ENCODE measurements at places on chromosomes 3 and 15. TPM values are rescaled to one million over a fixed set of nuclear protein-coding genes. Genes with fewer than 3 reads are reported as not detected.

The SOX14 gene
- total RNA-seq: not detected

The PDZRN3 gene
- not detected for total RNA-seq

DNA sequence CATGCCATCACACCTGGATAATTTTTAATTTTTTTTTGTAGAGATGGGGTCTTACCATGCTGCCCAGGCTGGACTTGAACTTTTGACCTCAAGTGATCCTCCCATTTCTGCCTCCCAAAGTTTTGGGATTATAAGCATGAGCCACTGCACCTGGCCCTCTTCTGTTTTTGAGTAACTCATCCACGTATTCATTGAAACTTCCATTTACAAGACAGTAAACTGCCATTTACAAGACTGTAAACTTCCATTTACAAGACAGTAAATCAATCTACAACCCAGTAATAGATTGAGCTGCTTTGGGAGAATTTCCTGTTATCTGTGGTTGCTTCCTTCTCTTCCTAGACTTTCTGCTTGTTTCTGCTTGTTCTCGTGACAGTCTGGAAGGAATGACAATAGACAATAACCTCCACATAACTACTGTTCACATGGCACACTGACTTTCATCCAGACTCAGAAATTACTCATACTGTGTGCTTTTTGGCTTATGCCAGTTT lies 114.7 kb upstream of the CCNL1 start:
- H3K27me3 ChIP-seq: no peaks in the 10 kb centered on the region
- no peaks in the 10 kb centered on the region for H3K36me3 ChIP-seq
- DNase-seq: no peak
- H3K4me3 ChIP-seq: no peak overlapping the region
- H3K4me1 ChIP-seq: no peaks in the 10 kb centered on the region

DNA sequence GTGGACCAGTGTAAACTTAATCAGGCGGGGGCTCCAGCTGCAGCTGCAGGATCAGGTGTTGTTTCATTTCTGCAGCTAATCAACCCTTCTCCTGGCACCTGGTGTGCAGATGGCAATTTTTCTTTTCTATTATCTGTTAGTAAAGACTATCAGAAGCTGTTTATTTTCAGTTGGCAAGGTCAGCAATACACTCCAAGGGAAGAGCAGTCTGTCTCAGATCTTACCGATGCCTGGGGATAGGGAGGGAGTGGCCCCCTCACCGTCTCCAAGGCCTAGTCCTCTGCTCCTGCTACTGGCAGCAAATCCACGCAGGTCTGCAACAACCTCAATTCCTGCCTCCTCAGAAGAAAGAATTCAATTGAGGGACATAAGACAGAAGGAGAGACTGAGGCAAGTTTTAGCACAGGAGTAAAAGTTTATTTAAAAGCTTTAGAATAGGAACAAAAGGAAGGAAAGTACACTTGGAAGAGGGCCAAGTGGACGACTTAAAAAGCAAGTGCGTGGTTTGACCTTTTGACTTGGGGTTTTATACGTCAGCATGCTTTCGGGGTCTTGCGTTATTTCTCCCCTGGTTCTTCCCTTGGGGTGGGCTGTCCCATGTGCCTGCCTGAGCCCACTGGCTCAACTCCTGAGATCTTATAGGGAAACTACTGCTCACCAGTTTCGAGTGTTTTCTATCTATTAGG lies 9.2 kb downstream of the CCRL2 start:
- peaks cover 1% of the 10 kb centered on the region for H3K4me1 ChIP-seq
- no peak overlapping the region for H3K4me3 ChIP-seq
- DNase-seq: no peak
- no peaks in the 10 kb centered on the region for H3K36me3 ChIP-seq
- H3K27me3 ChIP-seq: no peaks in the 10 kb centered on the region

DNA sequence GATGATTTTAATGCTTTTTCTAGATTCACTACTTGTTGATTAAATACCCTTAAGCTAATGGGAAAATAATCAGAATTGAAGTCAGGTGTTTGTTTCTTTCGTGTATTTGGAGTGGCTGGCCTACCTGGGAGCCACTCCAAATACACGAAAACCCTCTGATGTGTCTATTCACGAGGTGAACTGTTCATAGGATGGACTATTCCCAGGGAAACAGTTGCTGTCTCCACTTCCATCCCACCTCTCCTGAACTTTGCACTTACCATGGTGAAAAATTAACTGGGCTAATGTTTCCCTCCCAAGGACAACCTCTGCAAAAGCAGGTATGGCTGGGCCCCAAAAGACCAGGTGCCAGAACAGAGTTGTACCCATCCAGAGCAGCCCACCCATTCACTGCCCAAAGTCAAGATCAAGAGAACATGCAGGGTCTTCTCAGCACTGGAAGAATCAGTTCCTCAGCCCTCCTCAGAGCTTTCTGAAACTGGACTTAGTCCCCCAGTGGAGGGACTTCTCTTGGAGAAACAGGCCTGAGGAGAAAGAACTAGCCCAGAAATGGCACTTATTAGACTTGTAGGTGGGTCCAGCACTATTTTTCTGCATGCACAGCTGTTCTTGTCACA lies 2.9 kb upstream of the SMAD3 start:
- peaks cover 17% of the 10 kb centered on the region for H3K27me3 ChIP-seq
- H3K36me3 ChIP-seq: peaks cover 6% of the 10 kb centered on the region
- peaks cover 23% of the 10 kb centered on the region for H3K4me1 ChIP-seq

DNA sequence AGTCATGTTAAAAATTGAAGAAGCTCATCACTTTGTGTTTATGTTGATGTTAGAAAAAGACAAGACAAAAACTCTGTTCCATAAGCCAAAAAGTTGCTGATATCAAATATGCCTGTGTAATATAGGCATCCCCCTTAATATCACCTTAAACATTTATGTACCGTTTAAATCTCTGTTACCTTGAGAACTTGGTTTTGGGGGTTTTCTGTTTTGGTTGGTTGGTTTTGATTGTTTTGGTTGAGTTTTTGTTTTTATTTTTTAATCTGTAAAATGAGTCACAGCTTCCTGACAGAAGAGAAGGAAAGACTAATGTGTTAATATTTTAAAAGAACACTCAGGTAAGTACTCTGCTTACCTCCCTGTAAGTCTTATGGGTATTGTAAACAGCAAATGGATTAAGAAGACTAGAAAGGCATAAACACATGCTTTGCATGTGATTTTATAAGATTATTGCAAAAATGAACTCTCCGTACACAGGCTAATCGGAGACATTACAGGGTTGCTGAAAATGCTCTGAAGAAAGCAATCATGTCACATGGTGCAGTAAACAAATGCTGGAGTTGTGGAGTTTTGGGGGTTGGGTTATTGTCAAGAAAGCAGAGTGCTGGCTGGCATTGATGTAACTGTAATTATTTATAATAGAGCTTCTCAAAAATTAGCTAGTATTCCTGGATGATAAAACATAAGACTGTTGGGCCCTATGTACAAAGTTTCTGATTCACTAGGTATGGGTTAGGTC lies 69.5 kb upstream of the MBNL1 start:
- peak overlapping the region; percentile 99 for H3K27ac ChIP-seq
- peaks cover 6% of the 10 kb centered on the region for H3K36me3 ChIP-seq
- peaks cover 69% of the 10 kb centered on the region for H3K4me1 ChIP-seq
- peak overlapping the region; percentile 75 for H3K4me3 ChIP-seq
- DNase-seq: no peak
- H3K27me3 ChIP-seq: no peaks in the 10 kb centered on the region

The KIF7 gene
- 1.1 TPM for total RNA-seq

DNA sequence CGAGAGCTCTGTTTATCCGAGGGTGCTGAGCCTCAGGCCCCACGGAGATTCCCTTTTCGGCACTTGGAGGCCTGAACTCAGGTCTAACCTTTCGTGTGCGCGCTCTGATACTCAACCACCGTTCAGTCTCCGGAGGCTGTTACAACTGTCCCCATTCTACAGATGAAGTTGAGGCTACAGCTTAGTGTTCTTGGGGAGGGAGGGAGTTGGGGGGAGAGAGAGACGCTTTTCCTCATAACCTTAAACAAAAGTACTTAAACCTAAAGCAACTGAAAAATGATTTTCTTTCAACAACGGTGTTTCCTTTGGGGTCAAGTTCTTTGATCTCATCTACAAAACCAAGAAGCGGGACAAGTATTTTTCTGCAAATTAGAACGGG lies 952 bp upstream of the CHST2 start:
- peaks cover 27% of the 10 kb centered on the region for H3K4me1 ChIP-seq
- peak overlapping the region; percentile 84 for H3K4me3 ChIP-seq
- peaks cover 6% of the 10 kb centered on the region for H3K36me3 ChIP-seq
- DNase-seq: no peak
- H3K27me3 ChIP-seq: no peaks in the 10 kb centered on the region

DNA sequence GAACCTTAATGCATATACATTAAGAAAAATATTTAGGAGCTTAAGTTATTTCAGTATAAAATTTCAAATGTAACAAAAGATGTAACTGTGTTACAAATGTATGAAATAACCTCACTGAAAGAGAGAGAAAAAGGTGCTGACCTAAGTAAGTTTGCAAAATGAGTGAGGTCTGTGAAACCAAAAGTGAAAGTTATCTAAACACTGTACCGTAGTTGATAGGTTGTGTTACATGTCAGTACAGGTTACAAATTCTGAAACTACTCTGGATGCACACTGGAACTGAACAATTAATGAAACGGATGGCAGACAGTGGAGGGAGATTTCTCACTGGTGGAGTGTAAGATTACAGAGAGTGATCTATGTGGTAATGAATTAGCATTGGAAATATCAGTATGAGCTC lies 420.7 kb downstream of the ZNF385D start:
- no peak for DNase-seq
- no peak overlapping the region for H3K4me3 ChIP-seq
- no peak overlapping the region for H3K27ac ChIP-seq
- H3K27me3 ChIP-seq: no peaks in the 10 kb centered on the region

- no peak overlapping the region for H3K27ac ChIP-seq
- no peak overlapping the region for H3K4me3 ChIP-seq
- H3K4me1 ChIP-seq: no peaks in the 10 kb centered on the region
- DNase-seq: no peak
- no peaks in the 10 kb centered on the region for H3K27me3 ChIP-seq
- H3K36me3 ChIP-seq: no peaks in the 10 kb centered on the region
Observed at GRCh38 chr15:95600884-95601283, 729.6 kb upstream of the NR2F2 start.

GRCh38 chr3:53354945-53355498 lies 7.7 kb upstream of the DCP1A start:
- H3K4me1 ChIP-seq: peaks cover 6% of the 10 kb centered on the region
- no peak for DNase-seq
- no peaks in the 10 kb centered on the region for H3K27me3 ChIP-seq
- no peak overlapping the region for H3K27ac ChIP-seq
- no peak overlapping the region for H3K4me3 ChIP-seq

GRCh38 chr3:172449466-172450149 lies 1.4 kb upstream of the GHSR start:
- H3K27me3 ChIP-seq: peaks cover 60% of the 10 kb centered on the region
- peak; percentile 50 for DNase-seq
- peaks cover 1% of the 10 kb centered on the region for H3K36me3 ChIP-seq
- H3K4me1 ChIP-seq: peaks cover 30% of the 10 kb centered on the region
- no peak overlapping the region for H3K27ac ChIP-seq
- H3K4me3 ChIP-seq: no peak overlapping the region

DNA sequence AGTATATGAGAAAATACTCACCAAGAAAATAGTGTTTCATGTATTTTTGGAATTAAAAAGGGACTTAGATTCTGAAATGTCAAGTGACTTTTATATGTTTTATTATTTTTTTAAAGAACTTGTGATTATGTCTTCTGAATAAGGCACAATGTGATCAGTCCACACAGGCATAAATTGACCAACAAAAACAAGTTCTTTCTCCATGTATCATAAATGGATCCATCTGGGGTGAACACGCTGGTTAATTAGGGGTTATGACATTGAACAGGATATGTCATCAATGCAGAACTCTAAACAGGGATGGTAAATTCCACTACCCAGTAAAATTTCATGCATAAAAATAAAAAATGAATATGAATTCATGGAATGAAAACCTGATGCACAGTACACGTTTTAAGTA lies 31.3 kb upstream of the PIK3CA start:
- H3K4me1 ChIP-seq: no peaks in the 10 kb centered on the region
- H3K27ac ChIP-seq: no peak overlapping the region
- peaks cover 4% of the 10 kb centered on the region for H3K27me3 ChIP-seq

The OXNAD1 gene
- total RNA-seq: 32.4 TPM

GRCh38 chr3:55571913-55572312 lies 84.8 kb upstream of the WNT5A start:
- H3K27me3 ChIP-seq: no peaks in the 10 kb centered on the region
- no peaks in the 10 kb centered on the region for H3K36me3 ChIP-seq
- H3K4me1 ChIP-seq: no peaks in the 10 kb centered on the region
- DNase-seq: no peak
- no peak overlapping the region for H3K4me3 ChIP-seq
- H3K27ac ChIP-seq: no peak overlapping the region

- no peaks in the 10 kb centered on the region for H3K27me3 ChIP-seq
- H3K36me3 ChIP-seq: no peaks in the 10 kb centered on the region
- H3K4me3 ChIP-seq: no peak overlapping the region
Observed at GRCh38 chr3:31218082-31218481, 314.6 kb upstream of the STT3B start.

The SCG3 gene
- total RNA-seq: not detected

DNA sequence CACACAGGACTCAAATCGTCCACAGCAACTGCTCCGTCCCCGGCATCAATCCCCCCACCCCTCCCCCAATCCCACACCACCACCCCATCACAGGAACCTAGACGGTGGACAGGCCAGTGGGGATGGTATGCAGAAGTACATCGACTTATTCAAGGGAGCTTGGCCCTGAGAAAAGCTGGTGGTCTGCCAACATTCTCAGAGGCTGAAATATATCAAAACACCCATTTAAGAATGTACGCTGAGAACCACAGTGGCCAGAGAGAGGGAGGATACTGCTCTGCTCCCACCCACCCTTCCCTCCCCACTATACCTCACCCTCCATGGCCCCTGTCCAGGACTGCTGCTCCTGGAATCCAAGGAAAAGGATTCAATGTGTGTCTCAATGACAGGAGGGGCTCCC lies 12.4 kb upstream of the USP3 start:
- H3K4me1 ChIP-seq: peaks cover 73% of the 10 kb centered on the region
- no peak overlapping the region for H3K4me3 ChIP-seq
- H3K27me3 ChIP-seq: no peaks in the 10 kb centered on the region
- H3K27ac ChIP-seq: no peak overlapping the region

The GOLGA8R gene
- total RNA-seq: 1.1 TPM

The SLC24A5 gene
- not detected for total RNA-seq

GRCh38 chr3:118766306-118766669 lies 268.4 kb downstream of the IGSF11 start:
- H3K36me3 ChIP-seq: no peaks in the 10 kb centered on the region
- peaks cover 2% of the 10 kb centered on the region for H3K27me3 ChIP-seq
- H3K4me1 ChIP-seq: no peaks in the 10 kb centered on the region
- H3K4me3 ChIP-seq: no peak overlapping the region
- no peak overlapping the region for H3K27ac ChIP-seq

- no peak for DNase-seq
- H3K36me3 ChIP-seq: no peaks in the 10 kb centered on the region
- no peak overlapping the region for H3K27ac ChIP-seq
- H3K27me3 ChIP-seq: no peaks in the 10 kb centered on the region
- H3K4me3 ChIP-seq: no peak overlapping the region
Observed at GRCh38 chr3:2923390-2923789, 186.8 kb downstream of the IL5RA start.

- peak; percentile 48 for DNase-seq
- peak overlapping the region; percentile 79 for H3K27ac ChIP-seq
- H3K36me3 ChIP-seq: no peaks in the 10 kb centered on the region
- H3K4me1 ChIP-seq: peaks cover 41% of the 10 kb centered on the region
- H3K27me3 ChIP-seq: no peaks in the 10 kb centered on the region
Observed at GRCh38 chr3:171458071-171458863, 1.9 kb downstream of the TNIK start.

Measured in activated naive CD4-positive, alpha-beta T cell treated with anti-CD3 and anti-CD28 coated beads for 36 hours (primary cell).